ENCODE measurements at places on chromosomes 1 and 21. TPM values are rescaled to one million over a fixed set of nuclear protein-coding genes. Genes with fewer than 3 reads are reported as not detected.

- H3K36me3 ChIP-seq, result no peaks in the 10 kb centered on the region
- no peak for DNase-seq
- H3K27ac ChIP-seq, result no peak overlapping the region
- peaks cover 10% of the 10 kb centered on the region for H3K27me3 ChIP-seq
- no peak overlapping the region for H3K4me3 ChIP-seq
These were observed 434.6 kb upstream of the CHRM3 start for GRCh38 chr1:238951809-238952208.

DNA sequence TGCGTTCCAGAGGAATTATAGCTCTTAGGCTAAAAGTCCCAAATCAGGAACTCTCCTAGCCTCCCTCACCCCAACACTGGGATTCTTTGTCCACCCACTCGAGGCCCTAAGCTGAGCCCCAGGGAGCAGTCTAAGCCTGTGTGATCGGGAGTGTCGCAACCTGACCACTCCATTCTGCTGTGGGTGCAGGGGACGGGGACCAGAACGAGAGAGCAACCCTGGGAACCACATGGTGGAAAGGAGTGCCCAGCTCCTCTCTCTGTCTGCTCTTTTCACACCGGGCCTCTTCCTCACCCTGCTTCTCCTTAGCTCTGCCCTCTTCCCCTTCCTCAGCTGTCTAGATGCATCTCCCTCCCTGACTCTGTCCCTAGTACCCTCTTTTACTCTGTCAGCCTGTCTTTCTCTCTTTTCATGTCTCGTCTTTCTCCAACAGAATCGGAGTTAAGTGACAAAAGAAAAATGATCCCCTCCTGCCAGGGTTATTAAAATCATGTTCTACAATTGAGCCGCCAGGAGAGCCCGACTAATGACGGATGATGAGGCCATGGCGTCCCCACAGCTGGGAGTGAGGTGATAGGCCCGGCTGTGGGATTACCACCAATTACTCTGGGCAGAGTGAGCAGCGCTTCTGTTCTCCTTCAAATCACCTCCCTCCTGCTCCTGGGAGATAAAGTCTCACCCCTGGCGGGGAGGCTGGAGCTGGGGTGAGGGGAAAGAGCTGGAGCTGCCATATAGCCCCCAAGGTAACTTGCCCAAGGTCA, 34.5 kb upstream of the CSF3R start:
- H3K36me3 ChIP-seq, result no peaks in the 10 kb centered on the region
- peaks cover 4% of the 10 kb centered on the region for H3K27me3 ChIP-seq
- H3K4me1 ChIP-seq, result no peaks in the 10 kb centered on the region
- DNase-seq, result no peak
- no peak overlapping the region for H3K27ac ChIP-seq

The S100A5 gene
- total RNA-seq, result 1.0 TPM

The SPRR2B gene
- total RNA-seq, result not detected

The CELA2B gene
- not detected for total RNA-seq

The KCNJ15 gene
- 0.51 TPM for total RNA-seq

Measured in osteocyte (in vitro differentiated cells).